Smooth muscle cell of the brain vasculature (primary cell): ENCODE measurements at places on chromosomes 1 and 21.
A peak's percentile ranks its signal among the peaks of the same experiment; 100 is the strongest.

DNA sequence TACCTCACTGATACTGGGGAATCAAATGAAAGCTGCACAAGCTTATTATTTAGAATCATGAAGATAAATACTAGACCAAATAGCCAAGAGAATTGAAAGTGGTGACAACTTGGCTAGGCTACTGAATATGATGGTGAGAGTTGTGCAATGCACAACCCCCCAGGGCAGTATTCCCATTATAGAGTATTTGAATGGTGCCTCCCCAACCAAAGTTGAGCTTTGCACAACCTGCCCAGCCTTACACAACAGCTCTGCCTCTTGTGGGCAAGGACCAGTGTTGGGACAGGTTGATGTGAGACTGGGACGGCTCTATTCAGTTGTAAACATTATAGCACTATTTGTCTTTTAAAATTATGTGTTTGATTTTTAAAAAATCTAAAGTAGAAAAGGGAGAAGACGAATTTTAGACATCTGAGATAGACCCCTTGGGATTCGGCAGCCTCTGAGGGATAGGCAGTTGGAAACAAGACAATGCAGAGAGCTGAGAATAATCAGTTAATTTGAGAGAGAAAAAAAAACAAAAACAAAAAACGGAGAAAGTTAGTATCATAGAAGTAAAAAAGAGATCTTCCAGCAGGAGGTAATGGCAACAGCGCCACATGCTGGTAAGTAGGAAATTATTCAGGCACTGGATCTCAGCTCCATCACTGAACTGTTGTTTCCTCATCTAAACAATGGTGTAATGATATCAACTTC, 91.0 kb upstream of the KCNA3 start:
- no peak for DNase-seq

GRCh38 chr1:245860657-245861544, 646.2 kb downstream of the SMYD3 start:
- no peak for DNase-seq

GRCh38 chr1:31760471-31761470, 3.4 kb downstream of the ADGRB2 start:
- no peak for DNase-seq

DNA sequence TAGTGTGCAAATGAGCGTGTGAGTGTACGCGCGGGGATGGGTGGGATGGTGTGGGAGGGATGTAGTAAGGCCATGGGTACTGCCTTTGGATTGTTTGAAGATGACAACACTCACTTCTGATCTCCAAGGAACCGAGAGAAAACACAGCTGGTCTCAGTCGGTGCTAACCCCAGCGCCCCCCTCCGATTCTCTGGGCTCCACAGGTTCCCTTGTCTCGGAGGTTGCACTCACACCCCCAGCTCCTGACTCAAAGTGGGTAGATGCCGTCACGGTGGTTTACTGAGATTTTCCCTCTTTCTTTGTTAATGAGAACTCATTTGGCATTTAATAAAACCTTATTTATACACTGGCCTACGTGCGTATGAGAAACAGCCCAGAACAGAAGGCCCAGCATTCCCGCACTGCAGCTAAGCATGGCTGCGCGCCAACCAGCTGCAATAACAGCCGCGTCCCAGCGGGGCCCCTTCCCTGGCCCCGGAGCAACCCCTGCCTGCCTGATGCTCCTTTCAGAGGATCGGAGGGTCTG, 25.8 kb downstream of the ABCA4 start:
- peak; percentile 98 for DNase-seq

- DNase-seq, result no peak
These were observed 340.2 kb downstream of the SMYD3 start for GRCh38 chr1:246166841-246167240.

- no peak for DNase-seq
These were observed 719.8 kb upstream of the ADGRL4 start for GRCh38 chr1:79726321-79726720.
